Activated CD4-positive, alpha-beta memory T cell treated with anti-CD3 and anti-CD28 coated beads, Interleukin-2, amount 10 ng/mL, durations not matched to agents 7 days and 5 days (primary cell): ENCODE measurements at places on chromosomes 13 and 19.

GRCh38 chr13:66809485-66809884 lies 420.7 kb downstream of the PCDH9 start:
- no peaks in the 10 kb centered on the region for H3K27me3 ChIP-seq
- no peak for DNase-seq
- H3K27ac ChIP-seq = no peak overlapping the region

- no peak overlapping the region for H3K4me3 ChIP-seq
- peaks cover 42% of the 10 kb centered on the region for H3K27me3 ChIP-seq
- no peak for DNase-seq
- no peak overlapping the region for H3K27ac ChIP-seq
- H3K36me3 ChIP-seq = no peaks in the 10 kb centered on the region
- H3K4me1 ChIP-seq = no peaks in the 10 kb centered on the region
Observed at GRCh38 chr19:51147663-51148062, 5.6 kb downstream of the SIGLEC7 start.

GRCh38 chr13:91142572-91142971 lies 204.9 kb upstream of the MIR17HG start:
- H3K4me1 ChIP-seq = no peaks in the 10 kb centered on the region
- DNase-seq = no peak
- peaks cover 7% of the 10 kb centered on the region for H3K27me3 ChIP-seq
- H3K4me3 ChIP-seq = no peak overlapping the region
- no peak overlapping the region for H3K27ac ChIP-seq

DNA sequence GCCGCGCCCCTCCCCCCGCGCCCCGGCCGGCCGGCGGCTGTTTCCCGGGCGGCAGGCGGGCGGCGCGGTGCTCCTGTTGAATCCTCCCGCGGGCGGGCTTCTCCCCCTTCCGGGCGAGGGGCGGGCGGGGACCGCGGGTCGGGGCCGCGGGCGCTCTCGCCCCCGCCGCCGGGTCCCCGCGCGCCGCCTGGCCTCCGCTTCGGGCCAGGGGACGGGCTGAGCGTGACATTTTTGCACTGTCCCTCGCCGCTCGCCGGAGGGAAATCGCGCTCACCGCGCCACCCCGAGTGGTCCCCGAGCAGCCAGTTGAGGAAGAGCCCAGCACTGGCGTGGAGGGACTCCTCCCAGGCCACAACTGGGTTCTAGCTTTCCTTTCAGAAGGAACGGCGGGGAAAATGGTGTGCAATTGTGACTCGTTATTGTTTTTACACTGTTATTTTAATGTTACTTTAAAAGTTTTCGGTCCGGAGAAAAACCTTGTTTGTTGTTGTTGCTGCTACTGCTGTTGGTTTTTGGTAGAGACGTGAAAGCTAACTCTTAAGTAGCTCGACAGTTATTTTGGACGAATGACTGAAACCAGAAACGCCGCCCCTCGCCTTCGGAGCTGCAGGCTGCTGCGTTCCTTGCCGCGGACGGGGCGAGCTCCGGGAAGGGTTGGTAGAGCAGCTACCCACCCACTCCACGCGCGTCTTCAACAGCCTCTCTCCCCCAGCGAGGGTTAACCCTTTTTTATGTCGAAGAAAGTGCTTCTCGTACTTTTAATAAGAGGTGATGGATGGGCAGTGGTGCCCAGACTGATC lies 959 bp downstream of the PDS5B start:
- DNase-seq = peak; percentile 57
- H3K4me3 ChIP-seq = peak overlapping the region; percentile 93
- H3K36me3 ChIP-seq = peaks cover 10% of the 10 kb centered on the region
- peaks cover 43% of the 10 kb centered on the region for H3K4me1 ChIP-seq
- peaks cover 3% of the 10 kb centered on the region for H3K27me3 ChIP-seq
- peak overlapping the region; percentile 92 for H3K27ac ChIP-seq

- H3K27me3 ChIP-seq = peaks cover 1% of the 10 kb centered on the region
- H3K36me3 ChIP-seq = peaks cover 37% of the 10 kb centered on the region
- H3K27ac ChIP-seq = peak overlapping the region; percentile 86
- no peak for DNase-seq
Observed at GRCh38 chr19:19202707-19203011, 555 bp downstream of the NR2C2AP start.

DNA sequence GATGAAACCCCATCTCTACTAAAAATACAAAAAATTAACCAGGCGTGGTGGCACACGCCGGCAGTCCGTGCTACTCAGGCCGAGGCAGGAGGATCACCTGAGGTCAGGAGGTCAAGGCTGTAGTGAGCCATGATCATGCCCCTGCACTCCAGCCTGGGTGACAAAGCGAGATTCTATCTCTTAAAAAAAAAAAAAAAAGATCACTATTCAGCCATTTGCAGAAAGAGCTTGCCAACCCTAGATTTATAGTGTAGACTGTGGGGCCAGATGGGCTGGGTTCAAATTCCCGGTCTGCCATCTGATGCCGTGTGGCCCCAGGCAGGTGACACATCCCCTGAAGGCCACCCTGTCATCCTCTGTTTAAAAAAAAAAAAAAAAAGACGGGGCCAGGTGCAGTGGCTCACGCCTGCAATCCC lies 28.9 kb downstream of the SMIM24 start:
- H3K27me3 ChIP-seq = no peaks in the 10 kb centered on the region
- DNase-seq = no peak
- H3K4me3 ChIP-seq = no peak overlapping the region
- peaks cover 5% of the 10 kb centered on the region for H3K4me1 ChIP-seq
